Karpas-422 (cell line): ENCODE measurements at places on chromosomes 1 and 21. TPM values are rescaled to one million over a fixed set of nuclear protein-coding genes. Genes with fewer than 3 reads are reported as not detected.

DNA sequence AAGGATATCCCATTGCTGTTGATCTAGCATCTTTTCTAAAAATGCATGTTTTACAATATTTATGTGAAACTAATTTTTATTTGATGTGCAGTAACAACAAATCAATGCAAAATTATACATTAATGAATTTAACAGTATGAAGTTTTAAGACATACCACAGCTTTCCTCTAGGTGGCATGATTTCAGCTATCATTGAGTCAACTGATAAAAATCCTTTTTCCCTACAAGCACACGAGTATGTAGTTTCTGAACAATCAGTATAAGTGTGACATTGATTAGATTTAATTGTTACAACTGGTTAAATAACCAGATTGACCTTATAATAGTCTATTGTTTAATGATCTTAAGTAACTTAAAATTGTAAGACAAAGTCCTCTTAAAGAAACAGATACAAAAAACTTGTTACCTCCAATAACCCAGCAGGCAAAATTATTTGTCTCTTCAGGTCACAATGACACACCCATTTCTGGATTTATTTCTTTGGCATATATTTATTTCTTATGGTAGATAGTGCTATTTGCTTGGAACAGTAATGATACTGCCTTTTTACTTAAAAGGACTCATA lies 5.8 kb upstream of the TGFB2 start:
- peaks cover under 1% of the 10 kb centered on the region; the same call in 1 of the 2 replicates for H3K4me1 ChIP-seq
- DNase-seq = peak; percentile 66
- no peak overlapping the region for H3K27ac ChIP-seq
- no peak overlapping the region for H3K4me3 ChIP-seq
- 0 out of 2 replicates have a peak, but pooled peaks cover 2% of the 10 kb centered on the region for H3K36me3 ChIP-seq
- H3K27me3 ChIP-seq = no peaks in the 10 kb centered on the region

RASAL2 gene
- total RNA-seq = not detected in 2 replicates

GRCh38 chr1:214002472-214002871 lies 14.7 kb downstream of the PROX1 start:
- no peaks in the 10 kb centered on the region for H3K27me3 ChIP-seq
- H3K4me3 ChIP-seq = no peak overlapping the region
- no peaks in the 10 kb centered on the region for H3K36me3 ChIP-seq
- H3K27ac ChIP-seq = no peak overlapping the region

- DNase-seq = no peak
- no peaks in the 10 kb centered on the region for H3K36me3 ChIP-seq
- H3K4me1 ChIP-seq = no peaks in the 10 kb centered on the region
- H3K27me3 ChIP-seq = no peaks in the 10 kb centered on the region
- H3K4me3 ChIP-seq = no peak overlapping the region
- H3K27ac ChIP-seq = no peak overlapping the region
Observed at GRCh38 chr1:156135930-156136871, 17.2 kb upstream of the SEMA4A start.

DNA sequence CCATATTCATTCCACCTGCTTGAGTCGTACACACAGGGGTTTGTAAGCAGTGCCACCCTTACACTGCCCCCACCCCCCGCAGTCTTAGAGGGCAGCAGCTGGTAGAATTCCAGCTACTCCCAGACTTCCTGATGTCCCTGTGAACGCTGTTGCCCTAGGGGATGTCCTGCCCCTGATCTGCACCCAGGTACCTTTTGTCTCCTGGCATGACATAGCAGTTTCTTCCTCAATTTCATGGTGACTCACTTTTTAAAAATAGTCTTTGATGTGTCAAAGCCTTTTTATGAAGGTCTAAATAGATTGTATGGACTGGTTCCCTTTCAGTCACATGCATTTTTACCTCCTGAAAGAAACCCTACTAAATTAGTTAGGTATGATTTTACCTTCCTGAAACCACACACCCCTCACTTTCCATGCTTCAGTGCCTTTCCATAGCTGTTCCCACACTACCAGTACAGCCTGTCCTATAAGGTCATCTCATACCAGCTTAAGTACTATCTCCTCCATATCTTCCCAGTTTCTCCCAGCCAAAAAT lies 76.4 kb downstream of the ST3GAL3 start:
- peaks cover 24% of the 10 kb centered on the region for H3K4me1 ChIP-seq
- no peak for DNase-seq
- no peaks in the 10 kb centered on the region for H3K27me3 ChIP-seq

- no peaks in the 10 kb centered on the region for H3K4me1 ChIP-seq
- no peaks in the 10 kb centered on the region for H3K36me3 ChIP-seq
- DNase-seq = no peak
- H3K27ac ChIP-seq = no peak overlapping the region
Observed at GRCh38 chr1:221335161-221336101, 406.5 kb downstream of the DUSP10 start.

DNA sequence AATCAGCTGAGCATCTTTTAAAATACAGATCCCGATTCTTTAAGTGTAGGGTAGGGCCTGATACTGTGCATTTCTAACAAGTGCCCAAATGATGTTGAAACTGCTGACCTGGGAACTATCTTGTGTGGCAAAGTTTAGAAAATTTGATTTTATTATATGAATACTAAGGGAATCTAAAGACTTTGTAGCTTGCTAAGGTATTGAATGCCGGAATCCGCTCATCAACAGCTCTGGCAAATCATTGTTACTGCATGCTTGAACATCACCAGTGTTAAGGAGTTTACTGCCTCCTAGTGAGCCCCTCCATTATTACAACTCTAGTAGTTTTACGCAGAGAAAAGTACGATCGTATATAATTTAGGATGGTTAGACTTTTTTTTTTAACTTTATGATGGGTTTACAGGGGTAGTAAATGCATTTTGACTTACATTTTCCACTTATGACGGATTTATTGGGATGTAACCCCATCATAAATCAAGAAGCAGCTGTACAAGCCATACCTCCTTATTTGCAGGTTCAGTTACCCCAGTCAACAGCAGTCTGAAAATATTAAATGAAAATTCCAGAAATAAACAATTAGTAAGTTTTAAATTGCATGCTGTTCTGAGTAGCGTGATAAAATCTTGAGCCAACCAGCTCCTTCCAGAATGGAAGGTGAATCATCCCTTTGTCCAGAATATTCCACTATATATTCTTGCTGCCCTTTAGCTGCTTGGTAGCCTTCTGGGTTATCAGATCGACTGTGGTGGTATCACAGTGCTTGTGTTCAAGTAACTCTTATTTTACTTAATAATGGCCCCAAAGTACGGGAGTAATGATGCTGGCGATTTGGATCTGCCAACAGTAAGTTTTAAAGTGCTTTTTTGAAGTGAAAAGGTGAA lies 892 bp downstream of the TYW3 start:
- peak overlapping the region; percentile 98 for H3K4me3 ChIP-seq
- H3K4me1 ChIP-seq = peaks cover 30% of the 10 kb centered on the region
- no peaks in the 10 kb centered on the region for H3K27me3 ChIP-seq
- DNase-seq = peak; percentile 91
- H3K36me3 ChIP-seq = peaks cover 44% of the 10 kb centered on the region

TDRD5 gene
- not detected in 2 replicates for total RNA-seq

DNA sequence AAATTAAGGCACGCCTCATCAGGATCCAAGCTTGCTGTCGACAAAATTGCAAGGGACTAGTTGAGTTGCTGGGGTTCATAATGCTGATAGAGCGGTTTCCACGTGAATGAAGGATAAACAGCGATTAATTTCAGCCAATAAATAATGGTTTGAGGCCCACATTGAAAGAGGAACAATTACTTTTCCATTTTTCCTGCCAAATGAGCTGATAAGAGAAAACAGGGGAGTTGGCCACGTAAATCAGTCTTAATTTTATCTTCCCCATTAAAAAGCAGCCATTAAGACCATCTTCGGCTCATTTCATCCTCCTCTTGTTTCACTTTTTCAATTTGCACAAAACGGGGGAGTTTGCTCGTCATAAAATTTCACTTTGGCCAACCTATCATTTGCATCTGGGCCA lies 235.5 kb upstream of the RRP15 start:
- no peaks in the 10 kb centered on the region for H3K36me3 ChIP-seq
- H3K4me1 ChIP-seq = no peaks in the 10 kb centered on the region
- no peak overlapping the region for H3K27ac ChIP-seq
- H3K27me3 ChIP-seq = no peaks in the 10 kb centered on the region

DNA sequence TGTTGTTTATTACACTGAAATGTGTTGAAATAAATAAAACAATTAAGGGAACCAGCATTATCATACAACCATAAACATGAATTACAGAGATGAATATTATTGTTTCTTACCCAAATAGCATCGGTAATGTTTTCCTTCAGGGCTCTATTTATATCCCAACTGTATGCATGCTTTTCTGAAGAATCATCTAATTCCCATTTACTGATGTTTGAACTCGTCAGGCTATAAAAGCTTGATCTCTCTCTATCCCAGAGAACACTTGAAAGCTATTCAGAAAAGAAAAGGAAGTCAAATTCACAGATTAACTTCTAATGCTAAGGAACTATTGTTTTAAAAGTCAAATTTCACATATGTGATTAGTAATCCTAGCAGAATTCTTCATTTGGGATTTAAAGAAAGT lies 12.4 kb downstream of the NUP133 start:
- peaks cover 27% of the 10 kb centered on the region for H3K36me3 ChIP-seq
- H3K27me3 ChIP-seq = no peaks in the 10 kb centered on the region
- no peak for DNase-seq
- H3K27ac ChIP-seq = no peak overlapping the region

DNA sequence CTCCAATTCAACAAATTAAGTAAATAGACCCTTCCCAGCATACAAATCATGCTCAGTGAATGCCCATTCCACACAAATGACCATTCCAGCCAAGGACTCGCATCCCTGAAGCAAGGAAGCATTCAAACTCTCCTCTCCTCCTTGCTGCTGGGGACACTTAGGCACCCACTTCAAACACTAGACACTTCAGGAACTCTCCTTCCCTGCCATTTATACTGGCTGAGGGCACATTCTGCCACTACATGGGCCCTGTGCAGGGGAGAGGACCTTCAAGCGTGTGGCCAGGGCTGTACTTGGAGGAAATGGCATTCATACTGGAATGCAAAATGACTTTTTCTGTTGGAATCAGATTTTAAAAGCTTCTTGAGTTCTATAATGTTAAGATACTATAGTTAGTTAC lies 22.3 kb downstream of the GJA5 start:
- no peak overlapping the region for H3K4me3 ChIP-seq
- H3K36me3 ChIP-seq = no peaks in the 10 kb centered on the region
- no peaks in the 10 kb centered on the region for H3K27me3 ChIP-seq

GRCh38 chr21:17501107-17502006 lies 11.5 kb upstream of the CXADR start:
- DNase-seq = no peak
- no peaks in the 10 kb centered on the region for H3K4me1 ChIP-seq
- no peak overlapping the region for H3K4me3 ChIP-seq
- H3K27ac ChIP-seq = no peak overlapping the region
- no peaks in the 10 kb centered on the region for H3K36me3 ChIP-seq

- H3K36me3 ChIP-seq = no peaks in the 10 kb centered on the region
- no peak overlapping the region for H3K4me3 ChIP-seq
- H3K27me3 ChIP-seq = no peaks in the 10 kb centered on the region
- DNase-seq = no peak
- H3K4me1 ChIP-seq = peaks cover 3% of the 10 kb centered on the region; the same call in 1 of the 2 replicates
Observed at GRCh38 chr1:6299557-6300165, 38.8 kb upstream of the GPR153 start.

RUNX3 gene
- 35.2 and 36.6 TPM in 2 replicates for total RNA-seq

GRCh38 chr21:46410516-46410915 lies 48.2 kb upstream of the DIP2A start:
- no peaks in the 10 kb centered on the region for H3K27me3 ChIP-seq
- peaks cover 8% of the 10 kb centered on the region; the same call in 1 of the 2 replicates for H3K36me3 ChIP-seq
- H3K27ac ChIP-seq = no peak overlapping the region
- H3K4me1 ChIP-seq = no peaks in the 10 kb centered on the region
- no peak for DNase-seq
- no peak overlapping the region for H3K4me3 ChIP-seq

- peak overlapping the region; percentile 50; the same call in 1 of the 2 replicates for H3K27ac ChIP-seq
- no peak for DNase-seq
- H3K4me3 ChIP-seq = peak overlapping the region; percentile 27; the same call in 1 of the 2 replicates
Observed at GRCh38 chr1:182651339-182651724, 33.1 kb downstream of the RGS8 start.

GRCh38 chr21:45742247-45742646 lies 98.7 kb downstream of the PCBP3 start:
- H3K27ac ChIP-seq = no peak overlapping the region
- DNase-seq = no peak
- no peaks in the 10 kb centered on the region for H3K4me1 ChIP-seq
- no peak overlapping the region for H3K4me3 ChIP-seq
- no peaks in the 10 kb centered on the region for H3K27me3 ChIP-seq

KIF26B gene
- 2.3 and 3.3 TPM in 2 replicates for total RNA-seq

UMODL1 gene
- 2.3 and 2.5 TPM in 2 replicates for total RNA-seq

DNA sequence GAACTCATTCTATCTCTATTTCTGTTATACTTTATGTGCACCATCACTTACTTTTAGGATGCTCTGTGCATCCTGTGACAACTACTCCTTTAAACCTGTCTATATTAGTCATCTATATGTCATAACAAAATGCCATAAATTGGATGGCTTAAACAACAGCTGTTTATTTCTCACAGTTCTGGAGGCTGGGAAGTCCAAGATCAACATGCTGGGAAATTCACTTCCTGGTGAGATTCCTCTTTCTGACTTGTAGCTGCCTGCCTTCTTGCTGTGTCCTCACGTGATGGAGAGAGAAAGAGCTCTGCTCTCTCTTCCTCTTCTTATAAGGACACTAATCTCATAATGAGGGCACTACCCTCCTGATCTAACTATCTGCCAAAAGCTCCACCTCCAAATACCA lies 62.3 kb upstream of the RCOR3 start:
- no peaks in the 10 kb centered on the region for H3K36me3 ChIP-seq
- DNase-seq = no peak
- H3K27ac ChIP-seq = no peak overlapping the region
- no peaks in the 10 kb centered on the region for H3K27me3 ChIP-seq
- H3K4me3 ChIP-seq = no peak overlapping the region
- H3K4me1 ChIP-seq = no peaks in the 10 kb centered on the region

DNA sequence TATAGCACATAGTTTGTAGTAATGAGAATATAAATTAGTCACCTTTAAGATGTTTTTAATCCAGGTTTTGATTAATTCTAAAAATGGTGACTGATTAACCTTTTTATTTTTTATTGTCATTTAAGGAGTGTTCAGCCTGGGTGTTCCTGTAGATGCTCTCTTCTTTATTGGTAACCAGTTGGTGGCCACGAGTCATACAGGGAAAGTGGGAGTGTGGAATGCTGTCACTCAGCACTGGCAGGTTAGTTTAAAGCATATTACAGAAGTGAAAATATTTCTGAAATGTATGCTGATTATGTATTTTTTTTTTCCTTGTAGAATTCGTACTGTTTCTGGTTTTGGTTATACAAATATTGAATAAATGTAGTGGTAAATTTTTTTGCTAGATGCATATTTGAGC lies 28.1 kb downstream of the KCTD3 start:
- DNase-seq = no peak
- no peak overlapping the region for H3K4me3 ChIP-seq
- H3K27me3 ChIP-seq = no peaks in the 10 kb centered on the region
- H3K27ac ChIP-seq = no peak overlapping the region

GRCh38 chr1:236400061-236400603 lies 6.0 kb downstream of the EDARADD start:
- no peak overlapping the region for H3K27ac ChIP-seq
- H3K27me3 ChIP-seq = no peaks in the 10 kb centered on the region
- no peaks in the 10 kb centered on the region for H3K36me3 ChIP-seq
- DNase-seq = no peak
- no peaks in the 10 kb centered on the region for H3K4me1 ChIP-seq
- H3K4me3 ChIP-seq = no peak overlapping the region
